Neuronal stem cell (in vitro differentiated cells): ENCODE measurements at places on chromosomes 2 and 18.
A peak's percentile ranks its signal among the peaks of the same experiment; 100 is the strongest.

GRCh38 chr2:69805887-69806286 lies 23.6 kb upstream of the GMCL1 start:
- DNase-seq: no peak

DNA sequence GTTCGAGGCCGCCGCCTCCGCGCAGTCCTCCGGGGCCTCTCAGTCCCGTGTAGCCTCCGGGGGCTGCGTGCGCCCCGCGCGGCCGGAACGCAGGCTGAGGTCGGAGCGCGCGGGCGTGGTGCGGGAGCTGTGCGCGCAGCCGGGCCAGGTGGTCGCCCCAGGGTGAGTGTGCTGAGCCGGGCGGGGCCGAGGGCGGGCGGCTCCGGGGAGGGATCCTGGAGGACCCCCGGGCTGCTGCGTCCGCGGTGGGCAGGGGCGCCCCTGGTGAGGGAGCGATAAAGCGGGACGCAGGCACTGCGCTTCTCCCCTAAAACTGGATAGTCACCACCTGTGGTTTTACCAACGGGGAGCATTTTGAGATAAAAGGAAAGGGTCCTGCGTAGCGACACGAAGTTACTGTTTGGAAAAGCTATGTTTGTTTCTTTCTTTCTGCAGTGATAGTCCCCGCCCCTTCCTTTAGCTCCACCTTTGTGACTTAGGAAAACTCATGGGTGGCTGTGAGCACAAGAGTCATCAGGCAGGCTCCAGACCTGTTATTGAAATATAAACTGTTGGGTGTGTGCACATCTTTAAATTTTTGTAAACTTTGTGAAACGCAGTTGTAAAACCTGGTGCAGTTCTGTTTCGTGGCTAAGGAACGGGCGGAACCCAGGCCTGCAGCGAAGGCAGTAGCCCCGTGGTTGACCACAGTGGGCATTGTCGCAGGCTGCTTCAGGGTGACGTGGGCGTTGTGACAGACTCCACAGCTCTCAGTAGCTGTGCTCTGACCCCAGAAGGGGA lies 687 bp downstream of the CTDP1 start:
- peak; percentile 12 for DNase-seq

GRCh38 chr2:239312741-239313667 lies 87.8 kb downstream of the HDAC4 start:
- no peak for DNase-seq

DNA sequence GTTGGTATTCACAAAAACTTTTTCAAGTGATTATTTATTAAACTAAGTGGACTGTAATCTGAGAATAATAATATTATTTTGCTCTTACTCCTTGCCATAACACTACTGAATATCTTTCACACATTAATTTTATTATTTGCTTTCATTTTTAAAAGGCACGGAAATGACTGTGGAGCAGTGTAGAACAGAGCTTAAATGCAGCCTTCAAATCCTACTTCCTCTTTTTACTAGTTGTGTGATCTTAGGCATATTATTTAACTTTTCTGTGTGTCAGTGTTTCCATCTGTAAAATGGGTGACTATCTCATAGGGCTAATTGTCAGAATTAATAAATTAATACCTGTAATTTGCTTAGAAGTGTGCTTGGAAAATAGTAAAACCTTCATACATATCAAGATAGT lies 55.5 kb upstream of the SLC8A1 start:
- no peak for DNase-seq

DNA sequence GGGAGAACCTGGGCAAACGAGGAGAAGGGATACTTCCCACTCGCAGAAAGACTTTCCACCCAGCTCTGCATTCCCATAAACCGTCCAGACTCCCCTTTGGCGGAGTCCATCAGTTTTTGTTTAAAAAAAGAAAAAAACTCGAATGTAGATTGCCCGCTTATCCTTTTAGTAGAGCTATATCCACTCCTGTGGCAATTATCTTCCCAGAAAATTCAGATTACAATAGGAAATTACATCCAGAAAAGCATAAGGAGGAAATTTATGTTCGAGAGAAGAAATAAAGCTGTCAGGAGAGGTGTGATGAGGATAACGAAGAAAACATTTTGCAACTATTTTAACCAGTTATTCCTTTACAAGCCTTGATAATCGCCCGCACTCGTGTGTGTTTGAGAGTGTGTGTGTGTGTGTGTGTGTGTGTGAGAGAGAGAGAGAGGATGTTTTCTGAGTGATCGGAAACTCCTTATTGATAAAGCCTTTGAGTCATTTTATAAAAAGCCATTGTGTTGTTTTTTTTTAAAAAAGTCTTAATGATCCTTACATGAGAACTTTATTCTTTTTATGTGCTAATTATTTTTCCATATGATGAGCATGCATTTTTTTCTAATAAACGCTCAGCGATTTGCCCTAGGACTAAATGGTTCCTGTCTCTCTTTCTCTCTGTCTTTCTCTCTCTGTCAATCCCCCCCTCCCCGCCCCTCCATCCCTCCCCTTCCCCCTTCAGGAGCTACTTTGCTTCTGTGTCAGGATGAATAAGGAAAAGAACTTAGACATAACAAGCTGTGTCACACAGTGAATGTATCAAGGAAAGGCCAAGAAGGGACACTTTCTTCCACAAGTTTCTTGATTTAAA lies 1.1 kb upstream of the PPP3R1 start:
- peak; percentile 40 for DNase-seq

GRCh38 chr2:102020596-102021170 lies 28.9 kb downstream of the IL1R2 start:
- peak; percentile 74 for DNase-seq

- no peak for DNase-seq
These were observed 17.2 kb downstream of the INSIG2 start for GRCh38 chr2:118105497-118105896.

DNA sequence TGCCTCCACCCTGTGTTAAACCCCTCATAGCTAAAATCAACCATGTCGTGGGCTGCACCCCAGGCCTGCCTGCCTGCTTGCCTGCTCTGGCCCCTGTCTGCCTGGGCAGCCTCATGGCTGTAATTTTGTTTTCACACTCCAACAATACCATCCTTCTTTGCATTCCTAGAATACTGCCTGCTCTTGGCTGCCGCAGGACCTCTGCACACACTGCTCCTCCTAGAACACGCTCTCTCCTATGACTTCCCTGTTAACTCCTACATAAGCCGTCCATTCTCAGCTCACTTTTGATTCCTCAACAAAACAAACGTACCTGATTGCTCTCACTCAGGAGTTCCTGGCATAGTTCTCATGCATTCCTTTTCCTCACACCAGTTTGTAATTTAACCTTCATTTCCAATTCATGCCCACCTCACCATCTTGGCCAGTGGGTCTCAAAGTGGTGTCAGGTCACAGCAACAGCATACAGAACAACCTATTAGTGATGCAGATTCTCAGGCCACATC lies 2.5 kb downstream of the UXS1 start:
- DNase-seq: no peak

DNA sequence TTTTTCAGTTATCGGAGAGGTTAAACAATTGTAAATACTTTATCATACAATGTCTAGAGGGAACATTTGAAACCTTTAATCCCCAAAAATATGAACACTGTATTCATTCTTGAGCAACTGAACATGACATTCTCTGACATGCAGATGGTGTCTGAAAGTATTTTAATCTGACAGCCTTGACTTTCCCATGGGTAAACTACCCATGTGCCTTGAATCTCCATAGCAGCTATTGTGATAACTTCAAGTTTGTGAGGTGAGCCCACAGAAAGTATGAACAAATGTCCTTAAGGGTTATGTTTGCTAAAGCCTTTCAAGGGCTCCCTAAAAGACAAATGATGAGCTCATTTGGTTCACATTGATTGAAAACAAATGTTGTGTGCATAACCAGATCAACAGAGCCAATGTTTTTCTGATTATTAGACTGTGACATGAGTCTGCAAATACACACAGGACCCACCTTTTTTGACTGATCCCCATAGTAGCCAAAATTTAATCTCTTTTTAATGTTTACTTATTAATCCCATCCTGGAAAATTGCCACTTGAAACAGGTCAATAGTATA lies 1326.0 kb downstream of the LRP1B start:
- DNase-seq: no peak

DNA sequence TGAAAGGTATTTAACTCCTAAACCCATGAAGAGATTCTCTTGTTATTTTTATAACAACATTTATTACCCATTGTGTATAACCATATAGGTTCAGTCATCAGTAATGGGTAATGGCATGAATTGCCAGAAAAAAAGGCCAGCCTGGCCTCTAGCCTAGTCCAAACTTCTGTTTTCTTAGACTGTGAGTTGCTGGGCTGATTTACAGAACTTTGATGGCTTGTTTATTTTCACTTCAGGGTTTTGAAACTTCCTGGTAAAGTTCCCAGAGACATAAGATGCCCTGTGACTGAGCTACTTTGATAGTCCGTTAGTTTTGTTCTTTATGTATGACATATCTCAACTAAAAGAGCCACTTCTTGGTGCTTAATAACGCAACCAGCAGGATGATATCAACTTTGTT lies 164.8 kb downstream of the METTL4 start:
- no peak for DNase-seq

GRCh38 chr18:57518533-57518932 lies 68.0 kb downstream of the FECH start:
- DNase-seq: no peak

GRCh38 chr2:36659872-36660312 lies 36.6 kb upstream of the VIT start:
- DNase-seq: no peak

DNA sequence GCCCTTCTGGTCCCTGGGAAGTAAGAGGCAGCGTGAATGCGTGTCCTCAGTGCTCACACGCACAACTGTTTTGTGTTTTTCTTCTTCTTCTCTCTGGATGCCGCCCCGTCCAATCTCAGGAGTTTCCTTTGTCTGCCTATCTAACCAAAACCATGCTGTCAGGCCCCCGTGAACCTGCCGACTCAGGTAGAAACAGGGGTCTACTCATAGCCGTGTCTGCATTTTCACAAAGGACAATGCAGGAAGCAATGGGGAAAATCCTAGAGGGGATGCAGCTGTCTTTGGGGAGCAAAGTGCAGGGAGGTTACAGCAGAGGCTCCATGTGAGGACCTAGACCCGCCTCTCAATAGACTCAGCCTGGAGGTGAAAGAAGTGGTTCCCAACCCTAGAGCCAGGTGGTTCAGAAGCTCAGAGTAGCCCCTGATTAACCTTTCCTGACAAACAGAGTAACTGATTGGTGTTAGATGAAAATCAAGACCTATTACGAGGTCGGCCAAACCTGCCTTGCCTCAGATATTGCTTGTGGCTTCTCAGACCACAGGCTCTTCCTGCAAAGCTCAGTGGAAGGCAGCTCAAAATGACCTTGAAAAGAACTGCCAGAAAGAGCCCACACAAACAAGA lies 49.3 kb downstream of the CD226 start:
- no peak for DNase-seq

- no peak for DNase-seq
These were observed 1572.1 kb upstream of the LRRTM1 start for GRCh38 chr2:81876624-81877023.

- no peak for DNase-seq
These were observed 102.2 kb downstream of the MSTN start for GRCh38 chr2:189960346-189960745.

- DNase-seq: no peak
These were observed 713.7 kb downstream of the DSC3 start for GRCh38 chr18:30328839-30329238.

GRCh38 chr2:39435741-39436591 lies 1.1 kb downstream of the MAP4K3 start:
- DNase-seq: no peak

- DNase-seq: no peak
These were observed 46.9 kb downstream of the SLC66A2 start for GRCh38 chr18:79904357-79905147.

DNA sequence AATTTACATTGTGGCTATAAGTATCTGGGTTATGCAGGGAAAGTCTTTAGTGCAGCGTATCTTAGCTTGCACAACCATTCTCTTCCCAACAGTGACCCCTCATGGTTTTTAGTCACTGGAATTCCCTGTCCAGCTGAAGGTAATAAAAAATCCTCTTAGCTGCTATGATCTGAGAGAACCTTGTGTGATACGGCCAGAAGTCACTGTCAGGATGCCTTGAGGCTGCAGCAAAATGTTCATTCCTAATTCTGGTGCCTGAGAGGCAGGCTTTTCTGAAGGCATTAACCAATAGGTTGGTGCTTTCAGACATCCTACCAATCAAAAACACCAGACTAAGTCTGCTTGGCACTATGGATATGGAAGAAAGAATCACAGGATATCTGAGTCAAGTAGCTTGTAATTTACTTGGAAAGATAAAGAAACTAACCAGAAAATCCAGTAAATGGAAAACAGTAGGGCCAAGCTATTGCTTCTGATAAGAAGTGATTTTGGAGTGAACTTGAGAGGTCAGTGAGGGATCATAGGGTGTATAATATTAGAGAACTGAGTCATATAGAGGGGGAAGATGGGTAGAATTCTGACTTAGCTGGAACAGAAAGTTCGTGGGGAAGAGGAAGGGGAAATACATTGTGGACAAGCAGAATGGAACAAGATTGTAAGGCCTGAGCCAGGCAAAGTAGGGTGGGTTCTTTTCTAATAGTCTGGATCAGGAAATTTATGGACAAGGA lies 89.0 kb upstream of the SLC14A2 start:
- DNase-seq: no peak

DNA sequence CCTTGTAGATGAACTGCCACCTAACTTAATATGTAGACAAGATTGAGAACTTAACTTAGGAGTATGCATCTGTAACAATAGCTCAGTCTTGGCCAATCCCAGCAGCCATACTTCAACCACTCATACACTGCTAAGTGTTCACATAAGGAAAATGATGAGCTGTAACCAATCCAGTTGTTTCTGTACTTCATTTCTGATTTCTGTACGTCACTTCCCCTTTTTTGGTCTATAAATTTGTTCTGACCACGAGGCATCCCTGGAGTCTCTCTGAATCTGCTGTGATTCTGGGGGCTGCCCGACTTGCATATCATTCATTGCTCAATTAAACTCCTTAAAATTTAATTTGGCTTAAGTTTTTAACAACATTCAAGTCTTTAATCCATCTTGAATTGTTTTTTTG lies 6.4 kb downstream of the SH3YL1 start:
- DNase-seq: no peak

- no peak for DNase-seq
These were observed 142.2 kb downstream of the EPHA4 start for GRCh38 chr2:221429741-221430491.

DNA sequence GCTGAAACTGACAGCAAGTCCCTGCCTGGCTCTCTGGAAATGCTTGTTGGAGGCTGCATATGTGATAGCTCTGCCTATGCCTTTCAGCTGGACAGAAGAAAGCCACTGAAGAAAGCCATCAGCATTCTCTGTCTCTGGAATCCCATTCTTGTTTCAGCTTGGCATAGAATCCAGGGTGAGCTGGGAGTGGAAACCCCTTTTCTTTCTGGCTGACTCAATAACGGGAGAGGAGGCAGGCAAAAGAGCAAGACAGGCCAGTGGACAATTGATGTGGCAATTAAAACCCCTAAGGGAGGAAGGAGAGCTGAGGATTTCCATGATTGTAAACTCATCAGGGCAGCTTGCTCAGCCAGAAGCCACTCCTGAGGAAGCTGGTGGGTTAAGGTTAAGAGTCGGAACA lies 208.1 kb downstream of the CLIP4 start:
- DNase-seq: peak; percentile 54
